Activated T-helper 2 cell treated with anti-CD3 and anti-CD28 coated beads, Interferon-gamma antibody, Interleukin-2, Interleukin-4, amounts not matched to agents 10 μg/mL and 5 μg/mL and 100 μg/mL, durations not matched to agents 14 hours and 24 hours and 36 hours (primary cell): ENCODE measurements at places on chromosomes 5 and 9. TPM values are rescaled to one million over a fixed set of nuclear protein-coding genes. Genes with fewer than 3 reads are reported as not detected.

The NRARP gene
- 9.3 and 11.2 TPM in 2 replicates for total RNA-seq

DNA sequence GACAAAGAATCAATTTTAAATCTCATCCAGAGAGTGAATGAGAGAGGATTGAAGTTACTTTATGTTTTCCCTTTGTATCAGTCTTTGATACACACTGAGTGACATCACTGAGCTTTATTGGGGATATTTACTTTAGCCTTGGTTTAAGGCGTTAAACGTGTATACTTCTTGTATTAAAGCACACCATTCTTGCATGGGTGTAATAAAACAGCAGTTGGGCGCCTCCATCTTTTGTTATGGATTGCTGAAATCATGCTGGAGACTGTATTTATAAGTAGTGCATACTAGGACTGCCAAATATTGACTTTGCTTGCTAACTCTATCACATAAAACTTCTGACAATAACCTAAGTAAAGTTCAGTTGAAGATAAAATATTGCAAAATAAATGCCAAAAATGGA, 1755.8 kb upstream of the WWC1 start:
- no peak for DNase-seq

DNA sequence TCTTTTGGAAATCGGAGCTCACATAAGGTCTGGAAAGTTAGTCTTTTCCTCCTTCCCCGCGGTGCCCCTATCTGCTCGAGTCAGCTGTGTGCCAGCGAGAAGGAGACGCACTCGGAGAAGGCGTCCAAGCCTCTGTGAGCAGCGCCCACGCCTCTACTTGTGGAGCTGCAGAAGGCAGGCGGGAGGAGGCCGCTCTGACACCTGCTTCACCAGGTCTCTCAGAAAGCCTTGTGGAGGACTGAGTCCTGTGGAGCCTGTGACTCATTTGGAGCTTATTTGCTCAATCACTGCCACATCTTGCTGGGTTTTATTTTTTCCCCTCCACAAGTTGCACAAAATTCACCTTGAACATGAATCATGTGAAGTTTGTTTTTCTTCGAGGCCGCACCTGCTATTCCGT, 117.5 kb downstream of the IRX2 start:
- DNase-seq: no peak

GRCh38 chr5:59091965-59092364, 509.1 kb downstream of the RAB3C start:
- DNase-seq: no peak

The PDCD1LG2 gene
- total RNA-seq: 1.7 and 2.0 TPM in 2 replicates

DNA sequence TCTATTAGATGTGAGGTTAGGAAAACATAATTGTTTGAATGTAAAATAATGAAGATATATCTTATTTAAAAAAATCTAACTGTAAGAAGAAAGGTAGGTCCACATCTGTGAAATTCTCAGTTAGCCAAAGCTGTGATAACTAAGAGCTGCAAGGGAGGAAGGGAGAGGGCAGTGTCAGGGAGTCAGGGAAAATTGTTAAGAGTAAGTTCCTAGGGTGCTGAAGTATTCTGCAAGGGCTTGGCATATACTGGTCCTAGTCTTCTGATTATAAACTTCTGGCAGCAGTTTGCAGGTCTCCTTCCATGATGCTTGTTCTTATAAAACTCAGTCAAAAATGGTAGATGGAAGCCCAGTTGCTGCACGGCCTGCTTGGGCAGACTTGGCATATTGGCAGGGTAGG, 233.2 kb downstream of the NMUR2 start:
- no peak for DNase-seq

- no peak for DNase-seq
These were observed 201.1 kb downstream of the ARHGEF28 start for GRCh38 chr5:73827106-73827450.

DNA sequence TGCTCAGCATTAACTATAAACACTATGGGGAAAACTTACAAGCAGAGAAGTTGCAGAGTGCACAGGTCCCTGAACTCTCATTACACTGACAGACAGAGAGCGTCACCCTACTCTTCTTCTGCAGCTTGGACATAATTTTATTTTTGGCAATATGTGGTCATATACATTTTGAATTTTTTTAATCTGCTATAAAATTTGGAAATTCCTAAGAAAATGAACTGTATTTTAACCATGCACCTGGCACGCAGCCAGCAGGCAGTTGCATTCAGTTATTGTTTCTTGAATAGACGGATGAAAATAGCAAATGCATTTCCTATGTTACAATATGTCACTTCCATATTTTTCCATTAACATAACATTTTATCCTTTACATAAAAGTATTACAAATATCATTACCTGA, 100.2 kb downstream of the SLC25A46 start:
- no peak for DNase-seq

- no peak for DNase-seq
These were observed 155.2 kb downstream of the MEF2C start for GRCh38 chr5:88727705-88728313.

DNA sequence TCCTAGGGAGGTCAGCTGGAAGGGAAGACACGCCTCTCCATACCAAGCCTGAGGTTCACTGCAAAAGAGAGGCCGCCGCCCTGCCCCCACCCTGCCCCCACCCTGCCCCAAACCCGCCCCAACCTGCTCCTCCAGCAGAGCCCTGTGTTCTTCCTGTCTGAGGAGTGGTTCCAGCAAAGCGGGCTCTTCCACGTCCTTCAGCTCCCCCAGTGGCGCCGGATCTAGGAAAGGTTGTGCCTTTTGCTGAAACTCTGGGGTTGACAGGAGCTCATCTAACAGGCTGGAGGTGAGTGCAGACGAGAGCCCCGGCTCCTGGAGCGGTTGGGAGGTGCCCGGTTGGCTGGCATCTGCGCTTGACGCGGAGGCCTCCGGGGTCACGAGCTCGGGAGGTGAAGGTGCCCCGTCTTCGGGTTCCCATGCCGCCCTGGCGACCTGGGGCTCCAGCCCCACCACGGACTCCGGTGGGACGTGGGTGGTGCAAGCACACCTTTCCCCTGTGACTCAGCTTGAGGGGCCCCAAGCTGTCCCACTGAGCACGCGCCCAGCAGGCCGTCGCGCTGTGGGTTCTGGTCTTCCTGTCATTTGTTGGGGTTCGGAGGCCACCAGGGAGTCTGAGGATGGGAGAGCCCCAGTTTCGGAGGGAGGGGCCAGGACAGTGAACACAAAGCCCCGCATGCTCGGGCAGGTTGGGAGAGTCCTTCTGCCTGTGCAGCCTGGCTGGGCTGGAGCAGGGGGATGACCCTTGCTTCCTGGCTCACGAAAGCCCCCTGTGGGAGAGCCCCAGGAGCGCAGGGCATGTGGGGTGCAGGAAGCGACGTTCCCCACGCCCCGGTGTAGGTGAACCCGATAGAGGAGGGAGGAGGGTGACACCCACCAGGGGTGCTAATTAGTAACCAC, 1467.1 kb downstream of the FOXD4L5 start:
- DNase-seq: peak; percentile 65
